Right renal cortex interstitium (tissue), 3 donors: ENCODE measurements at places on chromosomes 7 and 10. TPM values are rescaled to one million over a fixed set of nuclear protein-coding genes. Genes with fewer than 3 reads are reported as not detected.

DNA sequence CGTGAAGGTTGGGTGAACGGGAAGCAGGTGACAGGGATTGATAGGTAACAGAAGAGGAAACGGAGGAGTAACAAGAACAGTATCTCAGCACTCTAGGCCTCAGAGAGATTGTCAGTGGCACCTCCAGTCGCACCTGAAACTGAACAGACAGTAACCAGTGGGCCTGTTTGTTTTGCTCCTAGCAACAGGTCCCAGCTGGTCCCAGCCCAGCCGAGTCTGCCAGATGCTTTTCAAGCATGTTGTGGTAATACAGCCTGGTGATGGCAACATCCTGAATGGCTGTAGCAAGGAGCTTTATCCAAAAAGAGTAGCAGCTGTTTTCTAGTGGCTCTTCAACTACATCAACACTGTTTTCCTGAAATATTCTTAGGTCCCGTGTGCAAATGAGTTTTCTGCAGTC, 4.7 kb downstream of the CACNB2 start:
- no peak for DNase-seq

DNA sequence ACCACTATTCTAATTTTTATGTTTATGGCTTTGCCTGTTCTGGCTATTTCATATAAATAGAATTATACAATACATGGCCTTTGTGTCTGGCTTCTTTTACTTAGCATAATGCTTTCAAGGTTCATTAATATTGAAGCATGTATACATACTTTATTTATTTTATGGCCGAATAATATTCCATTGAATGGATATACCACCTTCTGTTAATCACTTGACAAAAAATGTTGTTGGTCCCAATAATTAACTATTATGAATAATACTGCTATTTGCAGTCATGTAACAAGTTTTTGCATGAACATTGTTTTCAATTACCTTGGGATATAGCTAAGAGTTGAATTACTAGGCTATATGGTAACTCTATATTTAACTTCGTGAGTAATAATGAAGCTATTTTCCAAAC, 767.5 kb downstream of the INHBA start:
- no peak for DNase-seq

- DNase-seq = no peak
Observed at GRCh38 chr7:16652888-16653287, 6.9 kb downstream of the BZW2 start.

GRCh38 chr7:45590679-45591057, 16.5 kb downstream of the ADCY1 start:
- no peak for DNase-seq

The ARL3 gene
- 34.3 TPM for polyA plus RNA-seq
